ENCODE measurements at places on chromosomes 12 and 14. TPM values are rescaled to one million over a fixed set of nuclear protein-coding genes. Genes with fewer than 3 reads are reported as not detected.
A peak's percentile ranks its signal among the peaks of the same experiment; 100 is the strongest.

- no peak for DNase-seq
These were observed 170.6 kb upstream of the PWP1 start for GRCh38 chr12:107514887-107515445.

DNA sequence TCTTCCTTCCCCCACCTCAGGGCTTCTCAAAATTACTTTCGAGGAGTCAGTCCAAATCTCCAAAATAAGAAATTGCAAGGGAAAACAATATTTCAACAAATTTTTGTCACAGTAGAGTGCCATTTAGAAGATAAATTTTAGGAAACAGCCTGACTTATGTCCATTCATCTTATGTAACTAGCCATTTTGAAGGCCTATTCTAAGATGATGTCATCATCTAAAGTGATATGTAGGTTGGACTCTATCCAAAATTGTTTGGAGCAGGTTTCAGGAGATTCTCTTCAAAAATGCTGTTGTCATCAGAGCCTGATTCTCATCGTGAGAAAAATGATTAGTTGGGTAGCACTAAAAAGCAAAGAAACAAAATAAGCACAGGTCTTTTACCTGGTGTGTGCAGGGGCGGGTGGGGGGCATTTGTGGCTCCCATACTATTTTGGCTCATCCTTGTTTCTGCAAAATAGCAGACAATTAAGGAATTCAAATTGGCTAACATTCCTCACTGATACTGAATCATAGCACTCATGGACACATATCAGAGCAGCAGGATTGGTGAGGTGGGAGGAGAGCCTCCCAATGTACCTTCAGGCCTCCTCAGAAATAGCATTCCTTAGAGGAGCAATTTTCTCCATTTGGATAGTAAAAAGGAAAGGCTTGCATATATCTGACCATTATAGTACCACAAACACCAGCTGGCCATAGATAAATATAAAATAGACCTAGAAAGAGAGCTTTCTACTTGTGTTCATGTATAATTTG, 360.9 kb upstream of the NAV3 start:
- DNase-seq, result no peak

DNA sequence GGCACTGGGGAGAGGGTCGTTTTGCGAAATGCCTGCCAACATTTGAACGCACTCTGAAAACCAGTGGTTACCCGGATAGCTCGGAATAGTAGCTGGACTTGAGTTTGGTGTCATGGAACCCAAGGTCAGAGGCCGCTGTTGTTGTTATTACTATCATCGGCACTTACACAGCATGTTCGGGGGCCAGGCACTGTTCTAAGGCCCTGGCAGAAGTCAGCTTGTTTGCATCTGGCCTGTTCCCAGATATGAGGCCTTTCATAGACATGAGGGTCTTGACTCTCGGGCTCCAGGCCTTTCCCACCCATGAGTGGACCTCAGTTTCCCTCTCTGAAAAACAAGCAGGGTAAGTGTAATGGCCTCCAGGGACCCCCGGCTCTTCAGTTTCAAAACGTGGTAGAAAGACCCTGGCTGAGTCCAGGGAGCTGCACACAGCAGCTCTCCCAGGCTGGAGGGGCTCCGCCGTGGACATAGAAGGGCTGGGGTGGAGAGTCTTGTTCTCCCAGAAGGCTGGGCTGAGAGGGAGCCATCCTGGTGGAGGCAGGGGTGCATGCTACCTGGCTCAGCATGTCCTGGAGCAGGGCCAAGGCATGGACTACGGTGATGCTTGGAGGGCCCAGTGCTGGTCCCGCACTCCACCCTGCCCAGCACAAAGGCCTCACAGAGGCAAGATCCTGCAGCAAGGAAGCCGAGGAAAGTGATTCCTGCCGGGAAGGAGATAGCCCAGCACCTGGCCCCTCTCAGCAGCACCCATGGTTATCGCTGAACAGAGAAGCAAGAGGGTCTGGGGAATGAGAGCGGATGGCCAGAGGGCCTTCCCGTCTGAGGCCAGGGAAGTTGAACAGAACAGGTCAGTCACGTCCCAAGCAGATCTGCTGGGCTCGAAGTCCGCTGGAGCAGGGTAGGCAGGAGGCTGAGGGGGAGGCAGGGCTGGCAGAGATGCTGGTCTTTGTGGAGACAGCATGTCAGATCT, 63.5 kb upstream of the C14orf180 start:
- DNase-seq, result no peak

DNA sequence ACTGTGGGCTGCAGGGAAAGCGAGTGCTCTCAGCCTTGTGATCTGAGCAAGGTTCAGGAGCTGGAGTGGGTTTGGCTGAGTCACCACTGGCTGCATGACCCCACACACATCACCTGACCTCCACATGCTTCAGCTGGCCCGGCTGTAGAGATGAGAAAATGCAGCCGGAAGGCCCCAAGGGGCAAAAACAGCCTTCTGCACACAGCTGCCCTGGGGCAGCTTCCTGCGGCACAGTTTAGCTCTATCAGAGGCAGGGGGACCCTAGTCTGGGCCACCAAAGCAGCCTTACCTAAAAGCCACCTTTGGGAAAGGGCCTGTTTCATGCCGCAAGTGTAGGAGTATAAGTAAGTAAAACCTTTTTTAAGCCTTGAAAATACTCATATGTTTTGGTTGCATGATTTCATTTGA, 123.3 kb downstream of the SSPN start:
- DNase-seq, result peak; percentile 60

- no peak for DNase-seq
These were observed 14.7 kb downstream of the GPR132 start for GRCh38 chr14:105050551-105050897.

GRCh38 chr12:108112832-108113556, 16.1 kb upstream of the WSCD2 start:
- DNase-seq, result no peak

GRCh38 chr14:100341301-100342031, 18.3 kb downstream of the SLC25A47 start:
- DNase-seq, result peak; percentile 39

- no peak for DNase-seq
These were observed 161.3 kb downstream of the GXYLT1 start for GRCh38 chr12:41983394-41983793.

GRCh38 chr12:112498580-112498979, 79.8 kb downstream of the PTPN11 start:
- DNase-seq, result no peak

- DNase-seq, result no peak
These were observed 7.5 kb downstream of the MMP17 start for GRCh38 chr12:131835616-131836171.

CCDC196 gene
- not detected for total RNA-seq

REP15 gene
- not detected for total RNA-seq

HOXC12 gene
- not detected for total RNA-seq

TAS2R8 gene
- total RNA-seq, result not detected

FAM90A1 gene
- total RNA-seq, result not detected

PTGER2 gene
- 2.1 TPM for total RNA-seq

CLEC2B gene
- 40.4 TPM for total RNA-seq

All from tibial nerve (tissue), 4 donors.